Skin of body (tissue), 3 donors: ENCODE measurements at places on chromosomes 7 and 10.

- no peak for DNase-seq
Observed at GRCh38 chr7:48183370-48183743, 12.1 kb downstream of the ABCA13 start.

DNA sequence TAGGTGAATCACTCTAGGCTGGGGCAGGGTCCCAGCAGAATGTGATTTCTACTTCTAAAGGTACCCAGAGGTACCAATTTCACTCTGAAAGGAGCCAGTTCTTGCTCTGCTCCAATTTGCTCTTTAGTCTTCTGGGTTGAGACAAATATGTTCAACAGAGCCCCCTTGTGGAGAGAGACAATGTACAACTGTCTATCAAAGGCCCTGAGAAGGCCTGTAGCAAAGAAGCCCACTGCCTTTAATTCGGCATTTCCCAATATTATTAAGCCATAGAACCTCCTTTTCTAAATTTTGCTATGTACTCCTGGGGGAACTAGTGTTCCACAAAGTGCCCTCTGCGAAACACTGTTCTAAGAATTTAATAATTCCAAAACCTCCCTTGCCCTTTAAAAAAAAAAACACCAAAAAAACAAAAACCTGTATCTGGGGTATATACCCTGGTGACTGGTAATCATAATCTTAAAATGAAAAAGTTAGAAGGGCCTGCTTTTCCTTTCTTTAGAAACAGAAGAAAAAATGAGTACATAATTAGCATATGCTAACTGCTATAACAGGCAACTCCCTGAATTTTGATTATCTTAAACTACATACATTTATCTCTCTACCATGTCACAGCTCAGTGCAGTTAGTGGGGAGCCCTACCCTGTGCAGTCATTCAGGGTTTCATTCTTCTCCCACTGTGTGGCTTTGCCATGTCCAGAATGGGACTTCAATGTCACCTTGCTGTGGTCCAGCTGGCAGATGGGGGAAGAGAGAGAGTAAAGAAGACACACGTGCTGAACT, 160.9 kb upstream of the BMPER start:
- no peak for DNase-seq

DNA sequence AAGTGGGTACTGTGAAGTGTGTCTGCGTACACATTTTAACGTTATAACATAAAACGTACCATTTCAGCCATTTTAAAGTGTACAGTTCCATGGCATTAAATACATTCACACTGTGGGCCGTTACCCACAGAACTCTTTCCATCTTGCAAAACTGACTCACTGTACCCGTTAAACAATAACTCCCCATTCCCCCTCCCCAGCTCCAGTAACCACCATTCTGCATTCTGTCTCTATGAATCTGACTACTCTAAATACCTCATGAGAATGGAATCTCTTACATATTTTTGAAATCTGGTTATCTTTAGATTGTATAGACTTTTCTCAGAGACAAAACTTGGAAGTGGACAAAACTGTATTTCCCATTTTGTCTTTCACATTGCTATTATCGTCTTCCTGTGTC, 9.3 kb downstream of the ARL3 start:
- DNase-seq = no peak

DNA sequence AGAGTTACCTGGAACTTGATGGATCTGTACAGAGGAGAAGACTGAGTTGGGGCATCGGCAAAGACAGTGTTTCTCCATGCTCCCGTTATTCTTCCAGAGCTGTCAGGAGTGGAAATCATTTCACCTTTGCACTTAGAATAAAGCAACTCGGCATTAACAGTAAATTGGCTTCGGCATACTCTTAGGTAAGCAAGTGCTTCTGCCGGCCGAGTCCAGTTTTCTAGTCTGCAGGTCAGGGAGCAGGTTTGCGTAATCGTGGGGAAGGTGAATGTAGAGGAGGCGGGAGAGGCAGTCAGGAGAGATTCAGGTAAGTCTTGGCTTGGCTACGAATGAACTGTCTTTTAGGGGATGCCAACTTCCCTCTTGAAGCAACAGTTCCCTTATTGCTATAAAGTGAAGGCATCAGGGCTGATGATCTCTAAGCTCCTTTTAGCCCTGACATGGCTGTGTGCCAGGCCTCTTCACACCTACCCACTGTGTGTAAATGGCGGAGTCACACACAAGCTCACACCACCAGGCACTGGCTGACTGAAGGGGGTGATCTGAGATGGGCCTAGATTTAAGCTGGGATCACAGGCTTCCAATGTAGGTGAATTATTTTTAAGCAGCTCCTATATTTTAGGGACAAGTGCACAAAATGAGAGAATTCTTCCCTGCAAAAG, 127.1 kb downstream of the GATA3 start:
- no peak for DNase-seq

- DNase-seq = no peak
Observed at GRCh38 chr7:83447681-83448080, 201.3 kb downstream of the SEMA3E start.

GRCh38 chr7:155694851-155695250, 50.4 kb downstream of the RBM33 start:
- no peak for DNase-seq

- no peak for DNase-seq
Observed at GRCh38 chr7:141272417-141272816, 198.6 kb downstream of the TMEM178B start.
